HTR-8/SVneo (cell line): ENCODE measurements at places on chromosomes 7 and 10.

DNA sequence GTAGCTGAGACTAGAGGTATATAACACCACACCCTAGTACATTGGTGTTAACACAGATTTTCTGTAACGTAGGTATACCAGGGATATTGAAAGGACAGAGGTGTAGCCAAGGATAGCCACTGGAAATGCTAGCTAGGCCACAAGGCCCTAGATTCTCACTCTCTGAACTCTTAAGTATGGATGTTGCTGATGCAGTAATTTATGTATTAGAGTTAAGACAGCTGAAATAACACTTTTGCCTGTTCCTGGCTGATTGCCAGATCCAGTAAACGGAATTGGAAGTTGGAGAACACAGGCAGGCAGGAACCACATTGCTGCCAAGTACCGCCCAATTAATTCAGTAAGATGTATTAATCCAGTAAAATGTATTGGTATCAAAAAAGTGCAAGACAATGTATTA, 1.8 kb downstream of the CALU start:
- no peak for DNase-seq

- no peak for DNase-seq
Measured at GRCh38 chr10:59227136-59227673, 50.8 kb downstream of the PHYHIPL start.

DNA sequence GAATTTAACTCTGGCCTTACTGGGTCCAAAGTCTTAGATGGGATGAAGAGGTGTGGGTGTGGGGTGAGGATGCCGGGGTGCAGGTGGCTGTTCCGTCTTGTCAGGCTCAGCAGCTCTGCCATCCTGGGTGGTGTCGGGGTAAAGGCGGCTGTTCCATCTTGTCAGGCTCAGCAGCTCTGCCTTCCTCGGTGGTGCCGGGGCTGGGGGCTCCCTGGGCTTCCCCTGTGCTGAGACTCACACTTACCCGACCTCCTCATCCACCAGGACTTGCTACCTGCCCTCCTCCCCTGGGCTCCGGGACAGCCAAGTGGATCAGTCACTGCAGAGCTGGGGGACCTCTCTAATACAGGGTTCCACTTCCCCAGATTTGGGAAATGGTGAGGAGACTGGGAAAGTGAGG, 244.3 kb upstream of the SHH start:
- no peak for DNase-seq

DNA sequence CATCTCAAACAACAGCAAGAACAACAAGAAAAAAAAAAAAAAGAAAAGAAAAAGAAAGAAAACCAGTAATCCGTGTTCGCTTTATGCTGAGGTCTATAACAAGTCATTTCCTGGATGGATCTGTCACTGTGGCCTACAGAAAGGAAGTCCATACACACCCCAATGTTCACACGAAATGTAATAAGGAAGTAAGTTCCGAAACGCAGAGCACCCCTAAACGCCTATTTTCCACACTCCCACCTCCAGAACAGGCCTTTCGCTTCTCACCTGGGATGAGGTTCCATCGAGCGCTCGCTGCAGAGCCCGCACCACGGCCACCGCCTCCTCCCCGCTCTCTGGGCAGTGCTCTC, 735 bp downstream of the ZNF394 start:
- DNase-seq = no peak

GRCh38 chr7:112224186-112224585, 17.7 kb downstream of the ZNF277 start:
- DNase-seq = no peak

GRCh38 chr7:124532166-124532565, 233.4 kb downstream of the GPR37 start:
- DNase-seq = peak; percentile 5

DNA sequence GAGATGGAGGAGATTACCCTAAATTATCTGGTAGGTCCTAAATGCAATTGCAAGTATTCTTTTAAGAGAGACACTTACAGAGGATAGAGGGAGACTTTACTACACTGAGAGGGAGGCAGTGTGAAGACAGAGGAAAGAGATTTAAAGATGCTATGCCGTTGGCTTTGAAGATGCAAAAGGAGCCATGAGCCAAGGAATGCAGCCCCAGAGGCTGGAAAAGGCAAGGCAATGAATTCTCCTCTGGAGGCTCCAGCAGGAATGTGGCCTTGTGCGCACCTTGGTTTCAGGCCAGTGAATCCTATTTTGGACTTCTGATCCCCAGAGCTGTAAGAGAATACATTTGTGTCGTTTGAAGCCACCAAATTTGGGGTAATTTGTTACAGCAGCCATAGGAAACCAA, 118.6 kb downstream of the PLXNA4 start:
- no peak for DNase-seq

- DNase-seq = no peak
Measured at GRCh38 chr7:158613481-158613880, 25.9 kb upstream of the PTPRN2 start.

GRCh38 chr10:11424456-11425295, 186.8 kb downstream of the USP6NL start:
- DNase-seq = peak; percentile 50

GRCh38 chr7:155365146-155365874, 67.6 kb downstream of the INSIG1 start:
- no peak for DNase-seq

GRCh38 chr7:51324206-51324898, 7.7 kb upstream of the COBL start:
- no peak for DNase-seq

GRCh38 chr10:48976196-48976595, 36.6 kb upstream of the LRRC18 start:
- no peak for DNase-seq

- no peak for DNase-seq
Measured at GRCh38 chr7:127447326-127447945, 54.9 kb upstream of the ZNF800 start.

DNA sequence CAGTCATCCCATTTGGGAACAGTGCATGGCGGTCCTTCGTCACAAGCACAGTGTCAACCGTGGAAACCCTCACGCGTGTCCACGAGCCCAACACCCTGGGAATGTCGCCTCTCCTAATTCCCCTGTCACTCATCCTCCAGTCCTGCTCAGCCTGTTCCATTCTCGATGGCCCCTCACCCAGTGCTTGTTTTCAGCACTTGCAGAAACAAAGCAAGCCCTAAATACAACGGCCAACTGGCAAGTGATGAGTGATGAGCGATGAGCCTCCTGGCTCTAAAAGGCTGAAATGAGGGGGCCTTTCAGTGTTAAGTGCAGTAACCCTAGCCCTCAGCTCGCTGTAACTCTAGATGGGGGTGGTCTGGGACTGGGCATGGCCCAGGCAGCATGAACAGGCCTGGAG, 22.6 kb downstream of the NKX2-3 start:
- DNase-seq = no peak

- no peak for DNase-seq
Measured at GRCh38 chr10:61898435-61898778, 3.1 kb upstream of the ARID5B start.

- no peak for DNase-seq
Measured at GRCh38 chr10:3094609-3095036, 27.3 kb downstream of the PFKP start.

DNA sequence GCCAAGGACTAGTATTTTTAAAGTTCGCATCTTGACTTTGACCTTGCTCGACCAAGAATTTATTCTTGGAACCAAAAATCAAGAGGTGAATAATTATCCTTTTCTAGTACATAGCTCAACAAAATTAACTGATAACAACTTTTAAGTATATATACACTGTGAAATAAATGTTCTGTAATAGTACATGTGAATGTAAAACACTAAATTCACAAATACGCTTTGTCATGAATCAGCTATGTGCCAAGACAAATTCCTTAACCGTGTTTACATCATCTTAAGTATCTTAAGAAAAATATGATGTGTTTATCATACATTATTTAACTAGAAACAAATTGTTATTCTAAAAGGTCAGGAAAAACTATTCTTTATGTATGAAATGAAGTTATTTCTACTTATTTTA, 83.3 kb downstream of the CUL2 start:
- no peak for DNase-seq

GRCh38 chr7:47807756-47808155, 140.5 kb downstream of the PKD1L1 start:
- no peak for DNase-seq
